ENCODE measurements at places on chromosomes 7 and 10. TPM values are rescaled to one million over a fixed set of nuclear protein-coding genes. Genes with fewer than 3 reads are reported as not detected.
A peak's percentile ranks its signal among the peaks of the same experiment; 100 is the strongest.

Gene BTBD16
- total RNA-seq = not detected

Gene PAX2
- total RNA-seq = not detected

Gene CEP55
- 61.3 TPM for total RNA-seq

GRCh38 chr7:130941322-130942210 is 207.6 kb upstream of the KLF14 start:
- DNase-seq = no peak

Gene PLCE1
- 0.04 TPM for total RNA-seq

DNA sequence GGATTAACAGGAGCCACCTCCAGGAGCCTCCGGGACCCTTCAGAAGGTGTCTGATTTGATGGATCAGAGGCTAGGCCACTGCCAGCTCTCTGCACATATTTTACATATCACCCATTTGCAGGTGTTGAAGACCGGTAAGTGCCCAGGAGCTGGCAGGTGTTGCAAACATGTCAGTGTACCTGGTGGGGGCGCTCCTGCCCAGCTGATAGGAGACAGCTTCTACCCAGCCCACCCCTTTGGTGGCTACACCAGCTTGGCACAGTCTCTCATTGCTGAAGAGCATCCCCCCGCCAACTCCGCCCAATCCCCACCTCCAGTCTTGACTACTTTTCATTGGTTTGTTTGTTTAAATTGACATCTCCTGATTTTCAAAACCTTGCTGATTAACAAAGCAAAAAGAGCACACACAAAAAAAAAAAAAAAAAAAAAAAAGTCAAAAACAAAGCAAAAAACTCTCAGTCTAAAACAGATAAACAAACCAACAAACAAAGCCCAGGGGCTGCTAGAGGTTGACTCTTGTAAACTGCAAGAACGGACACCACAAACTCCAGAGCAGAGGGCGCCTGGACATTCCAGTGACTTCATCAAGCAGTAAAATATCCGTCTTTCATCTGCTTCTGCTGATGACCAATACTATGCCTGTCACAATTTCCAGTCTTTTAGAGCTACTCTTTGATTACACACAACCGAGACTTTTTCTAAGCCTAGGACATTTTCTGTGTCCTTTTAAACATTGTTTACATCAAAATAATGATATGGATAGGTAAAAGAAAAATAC is 275.3 kb downstream of the NRG3 start:
- no peak for DNase-seq

DNA sequence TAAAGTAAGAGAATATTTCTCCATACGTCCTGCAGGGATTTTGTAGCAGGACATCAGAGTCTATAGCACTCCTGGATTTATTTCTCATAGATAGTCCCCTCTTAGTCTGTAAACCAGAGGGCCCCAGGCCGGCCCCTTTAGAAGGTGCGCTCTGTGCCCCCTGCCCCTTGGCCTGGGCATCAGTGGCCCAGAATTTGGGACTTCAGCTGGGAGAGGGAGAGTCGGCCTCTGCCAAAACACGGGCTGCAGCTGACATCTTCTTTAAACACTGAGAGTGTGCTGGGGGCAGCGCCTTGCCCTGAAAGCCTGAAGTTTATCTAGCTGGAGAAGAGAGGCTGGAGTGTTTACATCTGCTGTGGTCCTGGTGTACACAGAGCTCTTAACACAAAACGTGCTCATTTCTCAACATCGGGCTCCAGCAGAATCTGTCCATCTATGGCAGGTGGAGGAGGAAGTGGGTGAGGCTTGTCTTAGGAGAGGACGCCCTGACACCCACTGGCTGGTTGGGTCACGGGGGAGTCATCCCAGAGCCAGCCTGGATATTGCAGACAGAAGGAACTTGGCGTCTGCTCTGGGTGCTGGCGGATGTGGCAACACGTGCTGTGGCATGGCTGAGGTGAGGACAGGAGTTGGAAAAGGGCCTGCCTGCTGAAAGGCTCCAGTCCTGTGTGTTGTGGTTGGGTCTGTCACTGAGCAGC is 5.0 kb upstream of the TACR2 start:
- DNase-seq = no peak

GRCh38 chr10:35447693-35448407 is 111.5 kb downstream of the CCNY start:
- DNase-seq = no peak

- DNase-seq = no peak
Measured at GRCh38 chr10:64648915-64649314, 1127.7 kb downstream of the REEP3 start.

Gene PSD
- 13.3 TPM for total RNA-seq

- peak; percentile 84 for DNase-seq
Measured at GRCh38 chr7:98745722-98746318, 124.0 kb downstream of the TMEM130 start.

- DNase-seq = no peak
Measured at GRCh38 chr10:121975295-121976086, 474 bp upstream of the NSMCE4A start.

GRCh38 chr7:22320416-22320815 is 36.5 kb downstream of the RAPGEF5 start:
- no peak for DNase-seq

DNA sequence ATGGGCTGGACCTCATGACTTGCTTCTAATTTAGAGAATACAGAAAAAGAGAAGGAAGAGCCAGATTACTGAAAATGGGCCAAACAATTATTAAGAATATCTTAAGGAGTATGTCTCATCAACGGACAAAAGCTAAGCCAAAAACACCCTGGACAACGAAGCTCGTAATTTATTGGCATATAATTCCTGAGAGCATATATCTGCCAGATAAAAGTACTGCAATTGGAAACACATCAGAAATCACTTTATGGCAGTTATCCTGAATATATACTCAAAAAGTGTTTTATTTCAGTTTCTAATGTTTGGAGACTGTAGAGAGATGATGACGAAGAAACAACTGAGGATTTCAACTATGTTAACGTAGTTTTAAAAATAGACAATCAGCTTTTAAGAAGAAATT is 211.8 kb downstream of the CSTF2T start:
- DNase-seq = no peak

Gene PDAP1
- 101 TPM for total RNA-seq

- DNase-seq = no peak
Measured at GRCh38 chr7:143216686-143217085, 5.2 kb upstream of the TAS2R40 start.

GRCh38 chr7:101838837-101839483 is 21.5 kb downstream of the CUX1 start:
- DNase-seq = no peak

All from activated naive CD4-positive, alpha-beta T cell treated with anti-CD3 and anti-CD28 coated beads, Interleukin-2, amount 50 U/mL, for 72 hours (primary cell).